Activated effector memory CD4-positive, alpha-beta T cell treated with anti-CD3 and anti-CD28 coated beads, Interleukin-2, amount 50 U/mL, for 16 hours (primary cell): ENCODE measurements at places on chromosomes 16 and 17.
A peak's percentile ranks its signal among the peaks of the same experiment; 100 is the strongest.

DNA sequence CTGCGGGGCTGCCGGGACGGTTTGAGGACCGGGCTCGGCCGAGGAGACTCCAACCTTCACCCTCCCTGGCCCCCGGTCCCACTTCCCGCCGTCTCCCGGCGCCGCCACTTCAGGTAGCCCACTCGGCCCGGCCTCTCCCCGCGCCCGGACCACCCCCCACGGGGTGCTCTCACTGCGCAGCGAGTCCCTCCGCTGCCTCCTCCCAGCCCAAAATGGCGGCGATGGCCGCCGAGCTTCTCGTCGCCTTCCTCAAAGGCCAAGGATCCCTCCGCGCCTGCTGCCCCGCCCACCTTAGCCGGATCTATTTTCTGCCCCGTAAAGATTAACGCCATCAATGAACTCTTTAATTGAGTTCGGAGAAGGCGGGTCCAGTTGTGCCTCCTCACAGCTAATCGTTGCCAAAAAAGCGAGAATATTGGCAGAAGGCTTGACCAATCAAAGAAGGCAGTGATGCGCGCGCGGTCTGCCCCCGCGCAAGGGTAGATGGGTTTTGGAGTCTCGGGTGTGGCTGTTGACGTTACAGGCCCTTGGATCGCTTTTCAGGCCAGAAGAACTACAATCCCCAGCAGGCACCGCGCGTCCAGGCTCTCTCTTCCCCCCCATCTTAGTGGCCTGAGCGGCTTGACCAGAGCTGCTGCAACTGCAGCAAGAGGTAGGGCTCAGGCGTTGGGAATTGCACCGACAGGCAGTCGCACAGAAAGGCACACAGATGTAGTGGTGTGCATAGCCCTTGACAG, at the start of gene HEXIM2:
Gene HEXIM2, plus strand, starts transcription at position 588 of the 737 bp plus-strand sequence. CDS start 919 bp downstream, outside the sequence.
- peak; percentile 99 for DNase-seq

DNA sequence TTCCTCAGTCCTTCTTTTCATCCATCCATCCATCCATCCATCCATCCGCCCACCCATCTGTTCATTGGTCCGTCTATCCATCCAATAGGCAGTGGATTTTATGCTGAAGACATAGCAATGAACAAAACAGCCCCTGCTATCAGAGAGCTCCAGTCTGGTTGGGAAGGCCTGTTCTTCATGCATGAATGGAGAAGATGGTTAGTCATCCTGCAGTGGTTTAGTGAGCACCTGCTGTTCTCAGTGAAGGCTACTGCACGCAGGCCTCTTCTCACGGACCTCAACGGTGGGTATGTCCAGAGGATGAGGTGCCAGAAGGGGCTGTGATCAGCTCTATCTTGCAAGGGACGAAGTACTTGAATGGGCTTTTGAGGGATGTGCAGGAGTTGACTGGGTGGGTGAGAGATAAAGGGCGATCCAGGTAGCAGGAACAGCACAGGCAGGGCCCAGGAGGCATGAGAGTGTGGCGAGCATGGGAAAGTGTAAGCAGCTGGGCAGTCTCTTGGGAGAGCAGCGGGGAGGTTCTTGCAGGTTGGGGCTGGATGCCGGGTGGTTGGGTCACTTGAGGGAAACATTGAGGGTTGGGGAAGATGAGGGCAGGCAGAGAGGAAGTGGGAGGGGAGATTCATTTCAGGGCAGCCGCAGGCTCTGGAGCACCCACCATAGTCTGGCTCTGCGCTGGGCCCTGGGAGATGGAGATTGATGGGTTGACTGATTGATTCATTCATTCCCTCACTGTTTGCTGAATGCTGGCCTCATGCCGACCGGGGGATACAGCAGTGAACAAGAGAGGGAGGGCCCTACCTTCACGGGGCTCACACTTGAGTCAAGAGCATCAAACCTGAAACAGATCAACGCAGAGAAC, 115.0 kb upstream of the CIBAR2 start:
- no peak for DNase-seq

DNA sequence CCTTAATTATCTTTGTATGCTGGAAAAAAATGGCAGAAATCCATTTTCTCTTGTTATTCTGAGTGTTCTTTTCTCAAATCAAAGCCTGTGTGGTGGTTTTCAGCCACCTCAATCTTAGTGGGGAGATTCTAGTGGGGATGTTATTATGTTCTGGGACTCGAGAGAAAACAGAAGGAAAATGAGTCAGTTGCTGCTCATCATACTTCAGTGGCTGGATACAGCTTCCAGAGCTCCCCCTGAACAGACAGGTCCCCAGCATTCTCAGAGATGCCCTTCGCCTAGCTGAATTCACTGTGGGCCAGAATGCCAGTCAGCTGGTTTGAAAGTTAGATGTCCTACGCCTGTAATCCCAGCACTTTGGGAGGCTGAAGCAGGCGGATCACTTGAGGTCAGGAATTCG, 8.5 kb downstream of the ST6GALNAC1 start:
- no peak for DNase-seq

DNA sequence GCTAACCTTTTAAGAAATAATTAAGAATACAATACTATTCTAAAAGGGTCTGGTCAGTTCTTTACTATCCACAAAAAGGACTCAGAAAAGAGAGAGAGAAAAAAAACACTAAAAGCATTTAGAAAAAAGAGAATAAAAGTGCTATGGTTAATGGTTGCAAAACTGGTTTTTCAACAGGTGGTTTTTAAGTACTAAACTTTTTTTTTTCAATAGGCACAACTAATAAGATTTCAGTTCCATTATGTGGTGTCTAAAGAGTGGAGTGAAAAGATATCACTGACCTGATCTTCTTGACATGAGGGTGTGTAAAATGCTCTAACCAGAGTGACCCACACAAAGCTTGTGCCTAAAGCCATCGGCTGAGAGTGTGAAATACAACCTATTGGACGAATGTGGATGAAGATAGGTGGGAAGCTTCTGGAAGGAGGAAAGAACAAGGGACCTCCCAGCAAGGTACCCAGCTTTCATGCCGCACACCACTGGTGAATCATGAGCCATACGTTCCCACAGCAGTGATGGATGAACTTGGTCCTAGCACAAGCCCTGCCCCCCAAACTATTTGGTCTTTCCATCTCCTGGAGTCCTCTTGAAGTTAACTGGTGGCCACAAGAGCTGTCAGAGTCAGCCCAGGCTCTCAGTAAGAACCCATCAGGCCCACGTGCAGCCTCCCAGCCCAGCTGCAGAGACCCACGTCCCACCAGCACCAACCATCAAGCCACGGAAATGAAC, 103.0 kb downstream of the ZFHX3 start:
- peak; percentile 34 for DNase-seq

- DNase-seq: no peak
Measured at GRCh38 chr16:85751698-85752501, 1.0 kb upstream of the C16orf74 start.

DNA sequence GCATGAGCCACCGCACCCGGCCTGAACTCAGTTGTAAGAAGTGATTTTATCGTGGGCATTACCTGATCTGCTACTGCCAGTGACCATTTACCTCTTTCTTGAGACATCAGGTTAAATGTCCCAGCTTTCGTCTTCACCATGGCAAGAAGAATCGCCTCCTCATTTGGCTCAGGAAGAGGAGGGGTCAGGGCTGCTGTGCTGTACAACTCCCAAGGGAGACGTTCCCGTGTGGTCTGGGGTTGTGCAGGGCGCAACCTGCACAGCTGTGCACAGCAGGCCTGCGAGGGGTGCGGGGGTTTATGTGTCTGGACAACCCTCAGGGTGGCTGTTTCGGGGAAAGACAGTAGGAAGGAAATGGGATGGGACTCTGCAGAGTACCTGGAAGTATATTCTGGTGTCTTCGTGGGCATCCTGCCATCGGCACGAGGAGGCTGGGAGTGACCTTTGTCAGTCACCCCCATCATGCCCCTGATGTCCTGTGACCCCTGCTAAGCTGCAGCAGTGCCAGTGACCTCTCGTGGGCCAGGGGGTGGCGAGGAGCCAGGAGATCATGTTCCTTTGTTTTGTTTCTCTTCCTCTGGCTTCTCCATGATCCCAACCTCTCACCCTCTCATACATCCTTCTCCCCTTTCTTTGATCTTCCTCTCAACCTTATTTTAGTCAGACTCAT, 27.3 kb downstream of the CIBAR2 start:
- no peak for DNase-seq

GRCh38 chr16:66520406-66521170, 29.3 kb downstream of the TK2 start:
- no peak for DNase-seq

DNA sequence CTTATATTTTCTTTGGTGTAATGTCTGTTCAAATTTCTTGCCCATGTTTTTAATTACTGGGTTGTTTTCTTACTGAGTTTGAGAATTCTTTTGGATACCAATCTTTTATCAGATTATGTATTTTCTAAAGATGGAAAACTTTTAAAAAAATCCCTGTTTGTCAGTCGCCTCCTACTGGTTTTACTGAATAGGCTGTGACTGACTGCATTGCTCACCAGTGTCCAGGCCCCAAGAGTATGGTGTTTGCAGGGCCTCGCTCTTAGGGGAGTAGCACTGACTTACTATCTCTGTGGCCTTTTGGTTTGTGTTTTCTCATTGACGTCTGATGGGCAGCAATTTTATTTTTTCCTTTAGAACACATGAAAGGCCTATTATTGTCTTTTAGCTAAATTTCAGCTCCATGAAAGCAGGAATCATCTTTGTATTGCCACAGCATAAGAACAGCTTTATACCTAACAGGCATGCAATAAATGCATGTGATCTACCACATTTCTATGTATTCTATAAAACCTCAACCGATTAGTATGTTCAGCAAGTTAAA, 188.4 kb downstream of the AATF start:
- no peak for DNase-seq

DNA sequence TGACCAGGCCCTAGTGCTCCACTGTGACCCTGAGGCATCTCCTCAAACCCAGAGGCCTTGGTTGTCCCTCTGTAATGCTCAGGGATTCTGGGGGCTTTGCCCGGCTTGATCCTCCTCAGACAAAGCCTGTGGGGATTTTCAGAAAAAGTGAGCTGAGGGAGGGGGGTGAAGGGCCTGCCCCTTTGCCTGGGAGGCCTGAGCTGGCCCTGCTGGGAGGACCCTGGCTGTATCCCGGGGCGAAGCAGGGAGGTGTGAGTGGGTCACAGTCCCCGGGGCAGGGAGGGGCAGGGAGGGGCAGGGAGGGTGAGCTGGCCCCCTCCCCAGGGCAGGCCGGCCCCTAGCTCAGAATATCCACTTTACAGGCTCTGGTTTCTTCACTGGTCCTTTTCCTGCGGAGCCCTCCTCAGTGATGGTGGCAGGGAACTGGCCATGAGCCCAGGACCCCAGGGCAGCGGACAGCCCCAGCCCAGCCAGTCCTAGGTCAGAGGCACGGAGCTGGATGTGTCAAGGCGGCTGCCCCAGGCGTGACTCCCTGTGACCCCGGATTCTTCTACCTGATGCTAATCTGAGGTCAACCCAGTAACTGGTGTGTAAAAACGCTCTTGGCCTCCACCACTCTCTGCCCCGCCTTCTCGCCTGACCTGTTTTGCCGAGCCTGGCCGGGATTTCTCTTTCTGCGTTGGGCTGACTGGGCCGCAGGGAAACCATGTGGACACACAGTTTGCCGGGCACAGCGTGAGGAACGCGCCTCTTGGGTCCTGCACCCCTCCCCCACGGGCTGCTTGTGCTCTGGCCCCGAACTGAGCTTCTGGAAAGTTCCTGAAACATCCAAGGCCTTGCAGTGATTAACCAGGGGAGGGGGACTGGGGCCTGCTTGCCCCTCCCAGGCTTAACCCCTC, 5.8 kb upstream of the FASN start:
- no peak for DNase-seq

DNA sequence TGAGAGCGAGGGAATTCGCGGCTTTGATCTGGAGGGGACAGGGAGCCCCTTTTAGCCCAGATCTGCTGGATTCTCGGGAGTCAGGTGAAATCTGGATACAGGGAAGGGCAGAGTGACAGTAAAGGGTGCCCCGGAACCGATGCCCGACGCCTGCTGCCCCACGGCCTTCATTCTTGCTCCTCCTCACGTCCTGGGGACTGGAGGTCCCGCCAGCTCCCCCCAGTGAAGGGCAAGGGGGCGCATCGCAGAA, 596 bp downstream of the OR1F1 start:
- DNase-seq: no peak

- no peak for DNase-seq
Measured at GRCh38 chr17:38549285-38549684, 56.5 kb downstream of the SRCIN1 start.

- no peak for DNase-seq
Measured at GRCh38 chr16:57258226-57258909, 13.3 kb downstream of the ARL2BP start.

- peak; percentile 74 for DNase-seq
Measured at GRCh38 chr17:48505788-48506187, 25.0 kb downstream of the HOXB1 start.

GRCh38 chr16:10959161-10959560, 14.8 kb downstream of the CLEC16A start:
- no peak for DNase-seq

DNA sequence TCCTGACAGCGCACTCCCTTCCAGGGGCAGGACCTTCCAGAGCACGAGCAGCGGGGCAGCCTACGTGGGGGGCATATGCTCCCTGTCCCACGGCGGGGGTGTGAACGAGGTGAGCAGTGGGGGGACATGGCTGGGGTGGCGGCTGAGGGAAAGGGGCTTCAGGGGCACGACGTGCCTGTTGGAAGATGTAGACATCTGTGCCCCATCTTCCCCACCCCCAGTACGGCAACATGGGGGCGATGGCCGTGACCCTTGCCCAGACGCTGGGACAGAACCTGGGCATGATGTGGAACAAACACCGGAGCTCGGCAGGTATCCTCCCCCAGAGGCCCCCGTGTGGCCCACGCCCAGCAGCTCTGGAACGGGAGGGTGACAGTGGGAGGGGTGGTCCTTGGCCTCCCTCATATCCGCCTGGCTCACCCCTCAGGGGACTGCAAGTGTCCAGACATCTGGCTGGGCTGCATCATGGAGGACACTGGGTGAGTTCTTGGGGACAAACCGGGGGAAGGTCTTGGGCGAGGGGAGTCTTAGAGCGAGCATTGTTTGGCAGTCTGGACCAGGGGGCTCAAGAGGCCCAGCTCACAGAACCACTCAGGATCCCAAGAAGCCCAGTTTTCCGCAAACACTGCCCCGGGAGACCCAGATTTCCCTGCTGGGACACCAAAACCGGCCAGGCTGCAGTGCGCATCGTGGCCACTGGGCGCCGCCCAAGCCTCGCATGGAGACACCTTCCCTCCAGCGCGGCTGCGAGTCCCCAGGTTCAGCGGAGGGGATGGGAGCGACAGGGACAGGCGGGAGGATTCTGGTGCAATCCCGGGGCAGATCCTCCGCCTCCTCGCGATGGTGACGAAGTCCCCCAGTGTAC, 15.7 kb downstream of the ADAM11 start:
- peak; percentile 96 for DNase-seq

GRCh38 chr17:13374203-13375143, 227.3 kb downstream of the HS3ST3A1 start:
- DNase-seq: no peak

- no peak for DNase-seq
Measured at GRCh38 chr16:29139261-29139802, 154.5 kb downstream of the LAT start.

DNA sequence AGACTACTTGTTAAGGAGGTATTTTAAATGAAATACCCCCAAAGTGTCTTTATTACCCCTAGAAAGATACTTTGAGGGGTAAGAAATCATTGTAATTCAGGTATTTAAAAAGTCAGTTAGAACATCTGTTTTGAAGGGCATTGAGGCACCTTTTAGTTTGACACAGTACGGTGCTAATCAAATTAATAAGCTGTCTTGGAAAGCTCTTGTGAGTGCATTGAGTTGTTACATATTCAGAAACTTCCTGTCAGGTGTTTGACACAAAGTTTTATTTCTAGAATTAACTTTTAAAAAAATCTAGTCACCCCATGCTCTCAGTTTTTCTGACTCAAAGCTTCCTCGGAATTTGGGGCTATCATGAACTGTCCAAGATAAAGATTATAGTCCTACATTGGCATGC, 4.6 kb downstream of the RBBP6 start:
- no peak for DNase-seq
